IMR-90 (cell line): ENCODE measurements at places on chromosomes 16 and 17. TPM values are rescaled to one million over a fixed set of nuclear protein-coding genes. Genes with fewer than 3 reads are reported as not detected.

- H3K27me3 ChIP-seq = no peaks in the 10 kb centered on the region
- H3K4me3 ChIP-seq = no peak overlapping the region
- no peak for DNase-seq
Observed at GRCh38 chr17:27403480-27404005, 52.7 kb upstream of the KSR1 start.

KRTAP17-1 gene
- polyA plus RNA-seq = not detected in 2 replicates

ANKRD13B gene
- 4.0 and 5.2 TPM in 2 replicates for polyA plus RNA-seq

DNA sequence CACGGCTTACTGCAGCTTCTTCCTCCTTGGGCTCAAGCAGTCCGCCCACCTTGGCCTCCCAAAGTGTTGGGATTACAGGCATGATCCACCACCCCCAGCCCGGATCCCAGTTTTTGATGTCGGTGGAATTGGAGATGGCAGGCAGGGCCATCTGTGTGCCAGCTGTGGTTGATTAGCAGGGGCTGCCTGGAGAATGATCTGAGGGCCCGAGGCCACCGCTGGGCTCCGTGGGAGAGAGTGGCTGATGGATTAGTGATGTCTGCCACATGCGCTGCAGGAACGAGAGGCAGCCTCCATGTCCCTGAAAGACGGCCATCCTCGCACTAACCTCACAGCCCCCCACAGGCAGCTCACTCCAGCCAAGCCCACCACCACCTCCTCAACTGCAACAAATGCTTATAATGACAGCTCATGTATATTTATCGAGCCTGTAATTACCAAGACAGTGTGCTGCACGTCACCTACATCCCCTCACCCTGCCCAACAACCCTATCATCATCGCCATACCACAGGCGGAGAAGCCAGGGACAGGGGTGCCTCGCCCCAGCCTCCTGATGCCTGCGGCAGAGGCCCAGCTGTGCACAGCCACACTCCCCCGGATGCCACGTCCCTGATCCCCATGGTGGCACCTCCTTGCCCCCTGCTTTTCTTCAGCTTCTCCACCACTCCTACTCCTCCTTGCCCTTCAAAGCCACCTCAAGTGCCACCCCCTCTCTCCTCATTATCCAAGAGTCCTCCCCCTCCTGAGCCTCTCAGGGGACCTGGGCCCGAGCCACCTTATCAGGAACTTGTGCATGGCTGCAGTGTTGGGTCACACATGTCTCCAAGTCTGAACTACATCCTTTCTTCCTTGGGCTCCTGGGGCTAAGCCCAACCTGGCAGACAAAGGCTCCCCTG is 33.2 kb downstream of the ACTG1 start:
- no peak for DNase-seq
- no peaks in the 10 kb centered on the region; the same call in 1 of the 2 replicates for H3K27me3 ChIP-seq

NEUROD2 gene
- not detected in 2 replicates for polyA plus RNA-seq

SEZ6L2 gene
- polyA plus RNA-seq = 10.0 and 10.5 TPM in 2 replicates

DNA sequence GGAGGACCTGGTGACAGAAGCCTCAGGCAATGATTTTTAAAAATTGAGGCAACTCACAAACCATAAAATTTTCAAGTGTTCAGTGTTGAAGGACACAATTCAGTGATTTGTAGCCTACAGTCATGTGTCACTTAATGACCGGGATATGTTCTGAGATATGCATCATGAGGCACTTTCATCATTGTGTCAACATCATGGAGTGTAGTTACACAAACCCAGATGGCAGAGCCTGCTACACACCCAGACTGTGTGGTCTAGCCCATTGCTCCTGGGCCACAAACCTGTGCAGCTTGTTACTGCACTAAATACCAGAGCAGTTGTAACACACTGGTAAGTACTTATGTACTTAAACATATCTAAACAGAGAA is 1.6 kb downstream of the PRSS41 start:
- no peak overlapping the region for H3K4me3 ChIP-seq
- peaks cover 11% of the 10 kb centered on the region for H3K27me3 ChIP-seq
- no peaks in the 10 kb centered on the region for H3K36me3 ChIP-seq
- DNase-seq = peak; percentile 4

GRCh38 chr16:2496223-2497115 is 17.3 kb upstream of the ATP6V0C start:
- H3K4me1 ChIP-seq = no peaks in the 10 kb centered on the region; the same call in 1 of the 2 replicates
- H3K36me3 ChIP-seq = peaks cover 19% of the 10 kb centered on the region; the same call in 1 of the 2 replicates
- DNase-seq = no peak
- H3K4me3 ChIP-seq = no peak overlapping the region
- H3K27ac ChIP-seq = no peak overlapping the region

KRTAP3-1 gene
- not detected in 2 replicates for polyA plus RNA-seq

GINS2 gene
- polyA plus RNA-seq = 11.3 and 12.0 TPM in 2 replicates

- H3K4me3 ChIP-seq = no peak overlapping the region
- H3K27me3 ChIP-seq = no peaks in the 10 kb centered on the region
- H3K27ac ChIP-seq = no peak overlapping the region
Observed at GRCh38 chr17:72345088-72345487, 224.3 kb downstream of the SOX9 start.

DNA sequence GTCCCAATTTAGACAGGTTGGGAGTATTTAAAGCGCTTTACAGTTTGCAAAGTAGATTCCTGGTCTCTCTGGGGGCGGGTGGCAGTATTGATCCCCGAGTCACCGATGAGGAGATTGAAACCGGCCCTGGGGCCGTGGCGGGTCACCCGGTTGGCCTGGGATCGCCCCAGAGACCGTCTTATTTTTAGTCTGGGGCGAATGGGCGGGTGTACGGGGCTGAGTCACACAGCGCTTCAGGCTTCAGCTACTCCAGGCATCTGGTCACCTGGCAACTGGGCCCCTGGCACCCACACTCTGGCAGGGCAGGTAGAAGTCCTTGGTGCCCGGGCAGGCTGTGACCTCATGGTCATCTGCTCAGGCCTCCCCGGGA is 669 bp downstream of the MIEF2 start:
- peak overlapping the region; percentile 75 for H3K4me3 ChIP-seq
- H3K4me1 ChIP-seq = peaks cover 18% of the 10 kb centered on the region
- peak overlapping the region; percentile 71 for H3K27ac ChIP-seq
- DNase-seq = peak; percentile 44

DNA sequence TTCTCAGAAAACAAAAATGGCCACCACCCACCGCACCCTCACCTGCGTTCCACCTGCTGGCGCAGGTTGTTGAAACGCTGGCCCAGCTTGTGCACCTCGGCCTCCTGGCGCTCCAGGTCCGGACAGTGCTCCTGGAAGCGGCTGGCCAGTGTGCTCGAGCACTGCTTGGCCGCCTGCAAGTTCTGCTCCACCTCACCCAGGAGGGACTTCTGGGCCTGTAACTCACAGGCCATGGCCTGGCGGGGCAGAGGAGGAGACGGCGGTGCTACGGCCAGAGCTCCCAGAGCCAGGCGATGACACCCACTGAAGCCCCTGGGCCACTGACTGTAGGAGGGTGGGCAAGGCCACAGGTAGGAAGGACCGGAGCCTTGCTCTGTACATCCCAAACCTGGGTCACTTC is 43.4 kb downstream of the UBN1 start:
- peaks cover 8% of the 10 kb centered on the region for H3K4me1 ChIP-seq
- no peak overlapping the region for H3K27ac ChIP-seq
- no peaks in the 10 kb centered on the region for H3K27me3 ChIP-seq
- no peak for DNase-seq
- H3K36me3 ChIP-seq = peaks cover 13% of the 10 kb centered on the region

CFAP52 gene
- 0.22 TPM in 1 of 2 replicates, not detected in the other for polyA plus RNA-seq

DNA sequence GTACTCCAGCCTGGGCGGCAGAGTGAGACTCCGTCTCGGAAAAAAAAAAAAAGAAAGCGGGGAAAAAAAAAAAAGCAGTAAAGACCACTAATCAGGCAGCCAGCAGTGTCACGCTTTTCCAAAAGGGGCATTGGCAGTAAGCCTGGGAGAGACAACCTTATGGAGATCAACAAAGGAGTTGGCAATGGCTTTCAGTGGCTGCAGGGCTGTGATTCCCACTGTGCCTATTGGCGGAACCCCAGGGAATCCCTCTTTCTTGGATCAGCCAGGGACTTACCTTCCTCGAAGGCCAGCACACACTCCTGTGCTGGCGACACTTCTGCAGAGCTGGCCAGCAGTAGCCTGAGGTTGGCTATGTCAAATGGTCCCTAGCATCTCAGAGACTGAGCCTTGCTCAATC is 43.2 kb upstream of the ZFHX3 start:
- H3K27me3 ChIP-seq = no peaks in the 10 kb centered on the region; the same call in 1 of the 2 replicates
- H3K36me3 ChIP-seq = no peaks in the 10 kb centered on the region
- no peak overlapping the region for H3K27ac ChIP-seq
- H3K4me1 ChIP-seq = peaks cover 7% of the 10 kb centered on the region; the same call in 1 of the 2 replicates

GRCh38 chr16:2946649-2947048 is 17.4 kb upstream of the KREMEN2 start:
- H3K27ac ChIP-seq = no peak overlapping the region
- peaks cover 37% of the 10 kb centered on the region for H3K36me3 ChIP-seq
- no peak for DNase-seq
- no peaks in the 10 kb centered on the region for H3K4me1 ChIP-seq
- H3K27me3 ChIP-seq = no peaks in the 10 kb centered on the region
- H3K4me3 ChIP-seq = no peak overlapping the region

- no peak for DNase-seq
- H3K27ac ChIP-seq = no peak overlapping the region
- no peaks in the 10 kb centered on the region for H3K27me3 ChIP-seq
- peaks cover 1% of the 10 kb centered on the region for H3K36me3 ChIP-seq
Observed at GRCh38 chr17:57294101-57294500, 37.8 kb downstream of the MSI2 start.
